Activated T-cell treated with anti-CD3 and anti-CD28 coated beads, Interleukin-2, amount 50 U/mL, for 72 hours (primary cell): ENCODE measurements at places on chromosomes 13 and 19. TPM values are rescaled to one million over a fixed set of nuclear protein-coding genes. Genes with fewer than 3 reads are reported as not detected.

GRCh38 chr19:48154003-48154402 is 16.1 kb downstream of the LIG1 start:
- no peaks in the 10 kb centered on the region for H3K27me3 ChIP-seq
- H3K36me3 ChIP-seq = peaks cover 26% of the 10 kb centered on the region
- DNase-seq = no peak
- no peak overlapping the region for H3K27ac ChIP-seq

DNA sequence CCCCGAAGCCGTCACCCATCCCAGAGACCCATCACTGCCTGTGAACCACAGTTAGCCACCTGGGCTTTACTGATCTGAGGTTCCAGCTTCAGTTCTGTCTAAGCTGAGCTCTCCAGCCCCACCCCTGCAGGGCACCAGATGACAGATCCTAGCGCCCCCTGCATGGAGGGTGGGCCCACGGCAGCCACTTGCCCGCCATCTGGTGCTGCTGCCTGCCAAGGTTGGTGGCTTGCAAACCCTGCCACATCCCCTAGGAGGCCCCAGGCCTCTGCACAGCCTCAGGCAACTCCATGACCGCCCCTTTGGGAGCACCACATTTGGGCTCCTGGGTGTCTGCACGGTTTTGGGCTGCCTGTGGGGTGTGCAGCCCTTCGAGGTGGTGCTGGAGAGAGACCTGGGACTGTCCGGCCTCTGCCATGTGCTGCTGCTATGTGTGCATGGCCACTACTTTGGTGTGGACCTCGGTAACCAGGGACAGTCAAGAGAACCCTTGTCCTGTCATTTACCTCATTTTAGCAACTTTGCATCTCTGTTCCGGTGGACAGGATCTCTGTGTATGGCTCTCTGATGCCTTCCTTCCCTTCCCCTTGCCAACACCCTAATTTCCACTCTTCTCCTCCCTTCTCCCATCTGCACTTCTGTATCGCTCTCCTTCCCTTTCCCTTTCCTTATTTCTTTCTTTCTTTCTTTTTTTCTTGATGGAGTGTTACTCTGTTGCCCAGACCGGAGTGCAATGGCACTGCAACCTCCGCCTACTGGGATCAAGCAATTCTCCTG is 17.4 kb upstream of the SDHAF1 start:
- DNase-seq = peak; percentile 48
- no peaks in the 10 kb centered on the region for H3K36me3 ChIP-seq
- H3K4me1 ChIP-seq = no peaks in the 10 kb centered on the region
- no peak overlapping the region for H3K27ac ChIP-seq

GRCh38 chr13:97295283-97296182 is 73.4 kb downstream of the MBNL2 start:
- no peaks in the 10 kb centered on the region for H3K36me3 ChIP-seq
- H3K27ac ChIP-seq = no peak overlapping the region
- no peak overlapping the region for H3K4me3 ChIP-seq

KIR3DL1 gene
- 0.21 TPM for total RNA-seq

SSBP4 gene
- 48.1 TPM for total RNA-seq

BSG gene
- total RNA-seq = 144 TPM
